ENCODE measurements at places on chromosomes 5 and 9.
A peak's percentile ranks its signal among the peaks of the same experiment; 100 is the strongest.

- H3K27me3 ChIP-seq = no peaks in the 10 kb centered on the region
- H3K36me3 ChIP-seq = no peaks in the 10 kb centered on the region
- no peaks in the 10 kb centered on the region for H3K4me1 ChIP-seq
- no peak for DNase-seq
These were observed 154.1 kb downstream of the NTRK2 start for GRCh38 chr9:84823421-84824271.

DNA sequence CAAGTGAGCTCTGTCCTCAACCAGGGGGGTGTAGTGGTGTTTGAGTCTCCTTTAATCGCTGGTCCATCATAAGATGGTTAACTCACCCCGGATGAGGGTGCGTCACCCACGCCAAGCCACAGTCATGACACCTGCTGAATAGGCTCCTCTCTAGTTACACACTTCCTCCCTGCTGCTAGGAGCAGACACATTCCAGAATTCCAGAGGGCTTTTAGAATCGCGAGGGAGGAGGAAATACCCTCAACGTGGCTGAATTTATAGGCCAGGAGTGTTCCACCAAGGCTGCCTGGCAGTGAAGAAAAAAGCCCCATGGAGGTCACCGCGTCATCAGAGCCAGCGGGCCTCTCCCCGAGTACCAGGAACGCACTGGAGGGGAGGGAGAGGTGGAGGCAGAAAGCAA lies 5.1 kb downstream of the GLRX start:
- no peak overlapping the region for H3K27ac ChIP-seq
- H3K27me3 ChIP-seq = no peaks in the 10 kb centered on the region
- H3K4me1 ChIP-seq = 0 out of 2 replicates have a peak, but pooled peaks cover 7% of the 10 kb centered on the region

GRCh38 chr9:78713614-78714405 lies 416.9 kb downstream of the PSAT1 start:
- H3K27me3 ChIP-seq = no peaks in the 10 kb centered on the region
- H3K4me3 ChIP-seq = no peak overlapping the region
- H3K27ac ChIP-seq = no peak overlapping the region
- H3K4me1 ChIP-seq = no peaks in the 10 kb centered on the region
- H3K36me3 ChIP-seq = no peaks in the 10 kb centered on the region

GRCh38 chr5:23446424-23446823 lies 61.0 kb upstream of the PRDM9 start:
- no peak overlapping the region for H3K4me3 ChIP-seq
- no peak for DNase-seq
- no peak overlapping the region for H3K27ac ChIP-seq

GRCh38 chr5:74017112-74017511 lies 391.1 kb downstream of the ARHGEF28 start:
- H3K27ac ChIP-seq = peak overlapping the region; percentile 73
- no peak for DNase-seq
- H3K27me3 ChIP-seq = no peaks in the 10 kb centered on the region
- no peaks in the 10 kb centered on the region for H3K36me3 ChIP-seq
- peaks cover 16% of the 10 kb centered on the region for H3K4me1 ChIP-seq
- H3K4me3 ChIP-seq = no peak overlapping the region

- peaks cover 3% of the 10 kb centered on the region for H3K36me3 ChIP-seq
- DNase-seq = no peak
- H3K4me3 ChIP-seq = no peak overlapping the region
- no peak overlapping the region for H3K27ac ChIP-seq
These were observed 58.0 kb downstream of the GPR21 start for GRCh38 chr9:123091459-123091858.

DNA sequence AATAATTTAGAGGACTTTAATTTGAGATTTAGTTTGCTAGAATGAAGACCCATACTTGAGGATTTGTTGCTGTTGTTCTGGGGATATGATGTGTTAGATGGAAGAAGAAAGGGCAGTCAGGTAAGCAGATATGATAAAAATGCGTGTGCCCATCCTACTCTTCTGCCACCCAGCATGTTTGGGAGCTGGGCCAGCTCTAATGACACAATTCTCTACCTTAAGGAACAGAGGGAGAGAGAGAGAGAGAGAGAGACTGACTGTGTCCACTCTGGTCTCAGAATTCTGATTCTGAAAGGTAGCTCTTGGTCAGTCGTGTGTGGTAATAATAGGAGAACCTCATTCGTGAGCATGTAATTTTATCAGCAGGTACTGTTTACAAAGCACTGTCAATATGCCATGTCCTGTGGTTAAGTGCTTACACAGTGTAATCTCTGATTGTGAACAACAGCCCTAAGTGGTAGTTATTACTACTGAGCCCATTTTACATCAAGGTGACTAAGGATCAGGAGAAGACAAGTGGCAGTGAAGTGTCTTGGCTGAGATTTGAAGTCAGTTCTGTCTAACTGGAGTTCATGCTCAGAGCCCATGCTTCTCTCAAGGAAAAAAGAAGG lies 307.4 kb upstream of the SEMA6A start:
- no peak for DNase-seq
- H3K36me3 ChIP-seq = no peaks in the 10 kb centered on the region
- H3K4me1 ChIP-seq = no peaks in the 10 kb centered on the region
- no peak overlapping the region for H3K4me3 ChIP-seq
- no peaks in the 10 kb centered on the region for H3K27me3 ChIP-seq

DNA sequence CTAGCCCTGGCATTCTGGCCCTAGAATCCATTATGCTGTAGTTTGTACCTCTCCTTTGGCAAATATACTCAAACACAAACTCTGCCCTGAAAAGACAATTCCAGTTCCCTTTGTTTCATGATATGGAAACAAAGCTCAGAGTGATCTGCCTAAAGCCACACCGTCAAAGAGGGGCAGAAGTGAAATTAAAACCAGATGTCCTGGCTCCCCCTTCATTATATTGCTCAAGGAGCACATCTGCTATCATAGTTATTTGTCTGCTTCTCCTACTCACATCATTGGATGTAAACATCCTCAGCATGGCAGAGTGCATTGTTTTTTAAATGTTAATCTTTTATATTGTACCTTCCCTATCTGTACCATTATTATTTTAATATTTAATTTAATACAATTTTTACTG lies 266.7 kb upstream of the SMARCA2 start:
- H3K36me3 ChIP-seq = no peaks in the 10 kb centered on the region
- no peaks in the 10 kb centered on the region for H3K4me1 ChIP-seq
- H3K4me3 ChIP-seq = no peak overlapping the region
- H3K27ac ChIP-seq = no peak overlapping the region
- DNase-seq = no peak
- no peaks in the 10 kb centered on the region for H3K27me3 ChIP-seq

DNA sequence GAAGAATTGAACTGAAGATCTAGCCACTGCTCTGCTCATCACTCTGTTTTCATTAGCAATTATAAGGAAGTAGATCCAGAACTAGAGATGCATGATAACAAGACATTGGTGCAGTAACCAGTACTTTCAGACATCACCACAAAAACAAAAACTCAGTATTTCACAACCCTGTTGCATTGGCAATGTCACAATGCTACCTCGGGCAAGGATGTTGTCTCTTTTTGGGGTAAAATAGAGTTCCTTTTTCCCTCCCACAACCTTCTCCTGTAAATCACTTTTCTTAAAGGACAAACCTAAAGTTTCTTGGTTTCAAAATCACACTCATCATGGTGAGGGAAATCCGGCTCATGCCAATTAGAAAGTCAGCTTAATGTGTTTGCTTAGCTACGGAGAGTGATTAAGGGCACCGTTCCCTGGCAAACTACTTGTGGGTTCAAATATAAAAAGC lies 420.1 kb upstream of the MEF2C start:
- H3K36me3 ChIP-seq = no peaks in the 10 kb centered on the region
- H3K4me1 ChIP-seq = no peaks in the 10 kb centered on the region
- no peak overlapping the region for H3K4me3 ChIP-seq
- H3K27me3 ChIP-seq = no peaks in the 10 kb centered on the region
- no peak for DNase-seq
- no peak overlapping the region for H3K27ac ChIP-seq

GRCh38 chr9:83196946-83197345 lies 134.0 kb upstream of the RASEF start:
- H3K4me3 ChIP-seq = no peak overlapping the region
- no peaks in the 10 kb centered on the region for H3K36me3 ChIP-seq
- no peak for DNase-seq
- H3K27me3 ChIP-seq = no peaks in the 10 kb centered on the region
- no peak overlapping the region for H3K27ac ChIP-seq

DNA sequence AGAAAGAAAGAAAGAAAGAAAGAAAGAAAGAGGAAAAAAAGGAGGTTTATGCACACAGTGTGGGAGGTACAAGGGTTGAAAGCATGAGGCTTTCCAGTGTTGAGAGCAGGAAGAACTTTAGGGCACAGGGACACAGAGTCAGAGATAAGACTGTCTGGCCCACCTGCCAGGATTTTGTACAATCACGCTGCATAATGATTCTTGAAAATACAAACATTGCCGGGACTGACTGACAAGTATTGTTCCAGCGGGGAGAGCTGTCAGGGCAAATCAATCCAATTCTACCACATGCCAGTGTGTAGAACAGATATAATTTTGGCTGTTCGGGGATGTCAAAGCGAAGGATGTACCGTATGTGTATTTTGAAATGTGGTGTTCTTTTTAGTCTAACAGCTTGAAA lies 254.7 kb downstream of the NTRK2 start:
- DNase-seq = no peak
- no peak overlapping the region for H3K27ac ChIP-seq
- no peaks in the 10 kb centered on the region for H3K27me3 ChIP-seq
- H3K4me1 ChIP-seq = no peaks in the 10 kb centered on the region

GRCh38 chr9:74001382-74001781 lies 495.8 kb upstream of the RORB start:
- no peaks in the 10 kb centered on the region for H3K27me3 ChIP-seq
- no peak overlapping the region for H3K27ac ChIP-seq
- no peaks in the 10 kb centered on the region for H3K4me1 ChIP-seq
- no peaks in the 10 kb centered on the region for H3K36me3 ChIP-seq
- no peak overlapping the region for H3K4me3 ChIP-seq

GRCh38 chr9:134068744-134069479 lies 1.1 kb upstream of the BRD3 start:
- DNase-seq = peak; percentile 8
- no peak overlapping the region for H3K27ac ChIP-seq
- no peaks in the 10 kb centered on the region for H3K27me3 ChIP-seq

GRCh38 chr5:91301106-91301846 lies 81.8 kb downstream of the ARRDC3 start:
- peaks cover 11% of the 10 kb centered on the region for H3K4me1 ChIP-seq
- H3K36me3 ChIP-seq = no peaks in the 10 kb centered on the region
- H3K27me3 ChIP-seq = no peaks in the 10 kb centered on the region
- H3K4me3 ChIP-seq = no peak overlapping the region

DNA sequence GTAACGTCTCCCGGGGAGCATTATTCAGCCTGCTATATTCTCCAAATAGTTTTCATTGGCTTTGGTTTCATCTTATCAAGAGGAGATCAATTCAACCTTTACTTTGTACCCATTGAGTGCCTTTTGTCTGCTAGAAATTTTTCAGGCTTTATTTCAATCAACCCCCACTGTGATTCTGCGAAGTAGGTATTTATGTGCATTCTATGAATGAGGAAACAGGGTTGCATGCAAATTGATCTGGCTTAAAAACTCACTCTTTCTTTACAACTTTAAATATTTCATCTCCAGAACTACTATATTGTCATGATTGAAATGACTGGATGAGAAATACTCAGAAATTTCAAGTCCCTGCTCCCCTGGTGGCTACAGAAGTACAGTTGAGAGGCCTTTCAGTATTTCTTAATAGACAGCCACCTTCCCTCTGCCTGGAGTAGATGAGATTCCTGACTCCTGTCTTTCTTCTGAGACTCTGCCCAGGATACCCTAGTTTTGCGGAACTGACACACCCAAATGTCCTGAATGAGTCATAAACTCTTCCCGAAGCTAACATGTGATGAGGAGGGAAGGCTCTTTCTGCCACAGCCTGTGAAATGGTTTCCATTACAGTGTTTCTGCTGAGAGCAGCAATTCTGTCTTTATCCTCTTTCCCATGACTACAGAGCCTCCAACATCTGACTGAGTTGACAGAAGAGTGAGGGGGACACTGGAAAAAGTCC lies 52.6 kb upstream of the TNC start:
- DNase-seq = no peak
- no peak overlapping the region for H3K27ac ChIP-seq
- no peak overlapping the region for H3K4me3 ChIP-seq
- no peaks in the 10 kb centered on the region for H3K27me3 ChIP-seq
- no peaks in the 10 kb centered on the region for H3K36me3 ChIP-seq
- H3K4me1 ChIP-seq = no peaks in the 10 kb centered on the region
